ENCODE measurements at places on chromosomes 5 and 9.

DNA sequence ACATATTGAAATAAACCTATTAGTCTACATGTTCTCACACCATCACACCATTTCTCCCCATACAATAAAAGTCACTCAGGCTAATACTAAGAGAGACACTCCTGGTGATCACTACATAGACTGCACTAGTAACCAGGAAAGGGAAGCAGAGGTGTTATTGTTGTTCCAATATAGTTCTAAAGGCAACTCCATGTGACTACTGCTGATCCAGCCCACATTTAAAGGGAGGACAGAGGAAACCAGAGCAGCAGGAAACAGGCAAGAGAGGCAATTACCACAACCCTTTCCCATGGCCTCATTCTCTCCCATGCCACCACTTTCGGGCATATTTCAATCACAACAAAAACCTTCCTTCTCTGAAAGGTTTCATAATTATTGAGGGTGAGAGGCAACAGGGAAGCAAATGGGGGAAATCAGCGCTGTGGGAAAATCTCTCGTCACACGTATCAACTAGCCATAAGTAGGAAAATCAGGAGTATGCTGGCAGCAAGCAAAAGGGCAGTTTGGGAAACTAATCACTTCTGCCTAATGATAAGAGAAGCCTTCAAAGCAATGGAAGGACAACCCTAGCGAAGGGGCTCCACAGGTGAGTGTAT is 1.8 kb downstream of the UBAP2 start:
- no peak for DNase-seq

DNA sequence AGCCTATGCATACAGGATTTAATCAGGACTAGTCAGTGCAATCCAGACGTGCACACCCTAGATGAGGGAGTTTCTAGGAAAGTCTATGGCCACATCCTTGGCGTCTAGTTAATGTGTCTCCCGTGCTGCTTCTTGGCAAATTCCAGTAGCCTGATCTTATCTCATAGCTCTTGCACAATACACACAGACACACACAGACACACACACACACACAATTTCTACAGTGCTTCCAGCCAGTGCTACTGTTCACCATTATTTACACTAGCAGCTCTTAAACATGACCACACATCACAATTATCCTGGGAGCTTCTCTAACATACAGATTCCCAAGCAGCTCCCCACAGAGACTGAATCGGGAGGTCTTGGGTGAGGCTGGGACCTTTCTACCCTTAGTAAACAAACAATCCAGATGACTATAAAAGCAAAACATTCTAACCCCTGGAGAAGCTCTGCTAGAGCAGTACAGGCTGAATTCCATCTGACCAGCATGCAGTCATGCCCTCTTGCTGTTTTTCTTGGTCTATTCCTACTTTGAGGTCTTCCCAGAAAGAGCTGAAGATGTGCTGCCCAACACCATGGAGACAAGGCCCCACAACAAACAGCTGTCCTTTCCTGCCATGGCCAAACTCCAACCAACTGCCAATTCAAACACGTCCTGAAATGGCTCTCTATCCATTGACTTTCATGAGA is 236.6 kb downstream of the DEPDC1B start:
- DNase-seq: no peak

GRCh38 chr9:70954596-70955143 is 166.8 kb downstream of the TRPM3 start:
- DNase-seq: no peak

DNA sequence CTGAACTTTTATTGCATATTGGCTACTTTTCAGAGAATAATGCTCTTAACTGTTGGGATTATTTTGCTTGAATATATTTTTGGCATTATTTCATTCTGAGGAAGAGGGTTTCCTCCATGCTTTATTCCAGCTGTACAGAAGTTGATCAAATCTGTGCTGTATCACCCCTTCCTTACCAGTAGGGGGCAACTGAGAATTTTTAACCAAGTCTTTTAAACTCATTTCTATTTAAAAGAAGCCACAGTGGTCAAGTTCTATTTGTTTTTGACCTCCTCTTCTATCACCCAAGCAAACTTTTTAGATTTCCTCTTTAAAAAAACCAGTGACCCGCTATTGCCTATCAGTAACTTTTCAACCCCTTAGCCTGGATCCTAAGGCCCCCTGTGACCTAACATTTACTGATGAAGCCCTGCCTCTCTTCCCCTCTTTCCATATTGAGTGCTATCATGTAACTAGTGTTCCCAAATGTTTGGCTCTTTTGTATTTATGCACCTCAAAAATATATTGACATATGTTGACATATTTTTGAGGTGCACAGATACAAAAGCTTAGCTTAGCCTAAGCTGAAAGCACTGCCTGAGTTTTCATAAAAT is 80.6 kb downstream of the FBXO4 start:
- no peak for DNase-seq

DNA sequence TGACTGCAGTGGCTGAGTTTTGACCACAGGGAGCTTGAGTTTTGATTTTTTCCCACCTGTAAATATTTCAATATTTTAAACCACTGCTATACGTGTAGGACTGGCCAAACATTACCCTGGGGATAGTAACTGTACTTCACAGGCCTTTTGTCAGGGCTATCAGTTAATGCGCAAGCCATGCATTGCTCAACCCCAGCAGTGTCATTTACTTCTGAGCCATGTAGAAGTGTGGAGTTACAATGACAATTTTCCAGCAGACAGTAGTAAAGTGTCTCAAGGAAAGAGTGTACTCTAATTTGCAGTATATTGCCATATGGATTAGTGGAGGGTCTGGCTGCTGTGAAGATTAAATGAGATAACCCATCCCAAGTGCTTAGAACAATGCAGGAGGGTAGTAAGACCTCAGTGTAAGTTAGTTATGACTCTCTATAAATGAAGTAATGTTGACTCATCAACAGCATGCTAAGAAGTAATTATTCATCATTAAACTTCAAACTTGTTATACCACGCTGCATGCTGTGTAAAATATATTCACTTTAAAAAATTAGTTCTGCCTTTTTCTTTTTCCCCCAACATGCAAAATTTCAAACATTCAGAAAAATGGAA is 489.2 kb downstream of the KDM4C start:
- DNase-seq: no peak

- no peak for DNase-seq
Measured at GRCh38 chr5:17405976-17406375, 92.1 kb upstream of the TAF11L2 start.

GRCh38 chr5:156513123-156513815 is 186.3 kb downstream of the SGCD start:
- DNase-seq: no peak

DNA sequence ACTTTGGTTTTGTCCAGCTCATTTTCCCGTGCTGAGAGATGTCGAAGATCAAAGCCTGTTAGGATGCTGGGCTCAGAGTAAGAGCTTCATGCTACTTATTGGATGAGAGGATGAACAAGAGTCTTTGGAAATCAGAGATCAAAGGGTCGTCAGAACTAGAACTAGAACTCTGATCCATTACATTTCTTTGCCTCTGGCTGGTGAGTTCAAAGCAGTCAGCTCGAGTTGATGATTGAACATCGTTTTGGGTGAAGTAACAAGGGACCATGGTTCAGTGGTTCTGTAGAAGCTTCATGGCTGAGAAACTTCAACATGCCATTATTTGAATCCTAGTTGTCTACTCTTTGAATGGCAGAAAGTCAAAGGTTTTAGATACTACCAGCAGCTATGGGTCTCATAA is 320.3 kb downstream of the ARHGEF28 start:
- no peak for DNase-seq

DNA sequence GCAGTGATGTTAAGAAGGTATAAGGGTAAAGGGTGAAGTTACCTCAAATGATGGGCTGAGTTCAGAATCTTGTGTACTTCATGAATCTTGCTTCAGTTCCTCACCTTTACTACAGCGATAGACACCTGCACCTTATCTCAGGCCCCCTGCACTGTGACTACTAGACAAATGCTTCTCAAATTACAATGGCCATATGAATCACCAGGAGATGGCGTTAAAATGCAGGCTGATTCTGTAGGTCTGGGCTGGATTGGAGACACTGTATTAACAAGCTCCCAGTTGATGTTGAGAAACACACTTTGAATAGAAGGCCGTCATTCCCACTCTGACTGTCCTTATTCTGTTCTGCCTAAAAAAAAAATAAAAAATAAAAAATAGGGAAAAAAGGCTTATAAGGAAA is 29.8 kb downstream of the TARS1 start:
- no peak for DNase-seq

DNA sequence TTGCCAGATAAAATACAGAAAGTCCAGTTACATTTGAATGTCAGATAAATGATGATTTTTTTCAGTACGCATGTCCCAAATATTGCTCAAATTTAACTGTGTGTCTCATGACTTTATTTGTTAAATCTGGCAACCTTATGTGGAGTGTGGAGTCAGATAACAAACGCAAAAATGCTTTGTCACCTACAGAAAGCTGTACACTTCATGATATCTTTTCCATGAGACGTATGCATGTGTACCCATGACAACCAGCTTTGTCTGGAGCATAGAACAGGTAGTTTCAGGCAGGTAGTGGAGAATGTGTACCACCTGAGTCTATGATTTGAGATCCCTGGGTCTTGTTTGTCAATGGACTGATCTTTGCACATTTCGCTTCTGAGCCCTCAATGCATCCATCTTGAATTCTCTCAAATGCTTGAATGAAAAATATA is 105.5 kb upstream of the CPEB4 start:
- no peak for DNase-seq

GRCh38 chr5:162842727-162843126 is 594.7 kb upstream of the CCNG1 start:
- no peak for DNase-seq

DNA sequence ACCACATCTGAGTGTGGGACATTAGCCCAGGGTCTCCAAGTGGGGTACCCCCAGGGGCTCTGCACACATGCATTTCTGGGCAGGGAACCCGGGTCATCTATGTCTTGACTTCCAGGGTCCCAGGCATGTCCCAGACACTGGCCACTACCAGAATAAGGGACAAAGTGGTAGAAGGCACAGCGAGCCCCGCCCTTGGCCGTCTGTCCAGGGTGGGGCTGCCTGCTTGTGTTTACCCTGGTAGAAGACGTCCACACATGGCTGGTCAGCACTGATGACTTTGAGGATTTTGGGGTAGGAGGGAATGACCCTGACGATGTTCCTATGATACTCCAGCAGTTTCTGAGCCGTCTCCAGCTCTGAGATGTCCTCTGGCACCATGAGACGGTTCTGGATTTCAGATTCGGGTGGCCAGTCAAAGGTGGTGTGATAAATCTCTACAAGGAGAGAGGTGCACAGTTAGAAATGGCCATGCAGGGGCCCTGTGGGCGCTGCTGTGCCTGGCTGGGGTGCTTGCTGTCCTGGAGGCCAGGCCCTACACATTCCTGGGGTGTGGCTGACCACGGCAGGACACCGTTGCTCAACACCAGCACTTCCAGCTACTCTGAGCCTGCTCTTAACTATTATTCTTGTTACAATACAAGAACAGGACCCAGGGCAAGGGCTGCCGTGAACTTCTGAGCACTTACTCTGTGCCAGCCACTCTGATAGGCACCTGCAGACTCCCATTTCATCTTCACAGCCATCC is 51.3 kb downstream of the AK8 start:
- DNase-seq: no peak

GRCh38 chr9:80968611-80969010 is 720.7 kb downstream of the TLE1 start:
- no peak for DNase-seq

DNA sequence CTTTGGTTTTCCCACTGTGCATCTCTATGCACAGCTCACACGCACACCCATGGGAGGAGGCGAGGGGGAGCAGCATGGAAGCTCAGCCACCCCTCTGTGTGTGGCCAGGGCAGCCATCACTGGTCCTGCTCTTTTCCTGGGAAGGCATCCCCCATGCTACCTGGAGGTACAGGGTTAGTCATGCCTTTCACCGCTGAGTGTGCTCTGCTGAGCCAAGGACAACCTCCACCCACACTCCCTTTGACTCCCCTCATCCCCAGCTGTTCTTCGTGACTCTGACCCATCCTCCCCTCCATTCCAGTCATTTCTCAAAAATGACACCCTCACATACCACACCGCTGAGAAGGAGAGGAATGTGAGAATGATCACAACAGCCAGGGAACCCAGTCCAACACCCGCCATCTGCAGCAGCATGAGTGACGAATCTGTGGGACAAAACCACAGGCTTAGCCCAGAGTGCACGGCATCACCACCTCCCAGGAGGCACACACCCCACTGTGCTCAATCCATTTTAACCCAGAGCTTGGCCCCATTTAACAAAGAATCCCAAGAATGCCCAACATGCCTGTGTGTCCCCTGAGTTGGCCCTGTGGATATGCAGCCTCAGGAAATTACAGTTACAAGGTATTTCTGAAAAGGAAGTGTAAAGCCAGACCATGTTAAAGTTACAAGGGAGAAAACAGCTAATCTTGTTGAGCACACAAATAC is 133.4 kb downstream of the SUSD1 start:
- no peak for DNase-seq
